ENCODE measurements at places on chromosomes 16 and 17. TPM values are rescaled to one million over a fixed set of nuclear protein-coding genes. Genes with fewer than 3 reads are reported as not detected.
A peak's percentile ranks its signal among the peaks of the same experiment; 100 is the strongest.

Gene OR2C1
- not detected for total RNA-seq

Gene NLRC5
- total RNA-seq: 156 TPM

Gene KRTAP9-2
- total RNA-seq: not detected

Gene GCGR
- not detected for total RNA-seq

Gene CCL18
- not detected for total RNA-seq

Gene P2RX5
- 18.1 TPM for total RNA-seq

Gene C17orf100
- 1.1 TPM for total RNA-seq

Gene EVI2A
- 37.3 TPM for total RNA-seq

Gene RTN4RL1
- 0.09 TPM for total RNA-seq

Gene CMC2
- total RNA-seq: 93.3 TPM

DNA sequence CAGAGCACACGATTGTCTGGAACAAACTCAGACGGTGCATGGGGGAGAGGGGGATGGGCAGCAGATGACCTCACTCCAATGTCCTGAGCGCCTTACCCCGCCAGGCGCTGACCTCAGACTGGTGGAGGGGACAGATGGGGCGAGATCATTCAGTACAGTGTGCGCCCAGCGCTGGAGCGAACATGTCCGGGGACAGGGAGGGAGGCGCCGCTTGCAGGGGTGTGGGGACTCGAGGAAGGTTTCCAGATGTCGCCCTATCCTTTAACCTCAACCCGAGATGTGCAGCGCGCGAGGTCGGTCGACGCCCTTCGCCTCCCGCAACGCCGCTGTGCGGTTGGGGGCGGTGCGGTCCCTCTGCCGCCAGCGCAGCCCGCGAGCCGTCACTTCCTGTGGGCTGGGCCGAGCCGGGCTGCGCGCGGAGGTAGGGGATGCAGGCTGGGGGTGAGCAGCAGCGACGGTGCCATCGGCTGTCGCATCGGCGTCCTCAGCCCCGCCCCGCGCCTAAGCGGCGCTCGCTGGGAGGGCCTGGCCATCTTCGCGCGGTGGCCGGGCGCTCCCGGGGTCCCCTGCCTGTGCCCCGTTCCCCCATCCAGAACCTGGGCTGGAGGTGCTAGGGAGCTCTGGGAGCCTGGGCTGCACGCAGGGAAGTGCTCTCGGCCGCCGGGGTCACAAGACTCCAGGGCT is 5.3 kb upstream of the CDR2L start:
- DNase-seq: peak; percentile 81

GRCh38 chr17:30217054-30217453 is 18.4 kb downstream of the SLC6A4 start:
- no peak for DNase-seq

DNA sequence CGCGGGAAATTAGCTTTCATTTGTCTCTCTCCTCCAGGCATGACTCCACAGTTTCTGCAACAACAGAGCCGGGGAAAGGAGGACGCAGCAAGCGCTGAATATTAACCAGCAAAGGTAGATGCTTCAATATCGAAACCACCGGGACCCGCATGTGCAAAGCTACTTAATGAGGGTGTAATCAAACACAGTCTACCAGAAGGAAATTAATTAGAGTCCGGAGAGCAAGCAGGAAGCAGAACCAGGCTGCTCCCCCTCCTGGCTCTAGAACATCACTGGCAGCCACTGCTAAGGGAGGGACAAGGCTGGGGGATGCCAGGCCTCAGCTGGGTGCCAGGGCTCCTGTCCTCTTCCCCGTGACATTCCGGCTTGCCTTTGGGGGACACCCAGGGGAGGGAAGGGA is 21.7 kb downstream of the LRRC75A start:
- no peak for DNase-seq

- DNase-seq: no peak
Measured at GRCh38 chr17:77437747-77438146, 297.0 kb downstream of the SEC14L1 start.

DNA sequence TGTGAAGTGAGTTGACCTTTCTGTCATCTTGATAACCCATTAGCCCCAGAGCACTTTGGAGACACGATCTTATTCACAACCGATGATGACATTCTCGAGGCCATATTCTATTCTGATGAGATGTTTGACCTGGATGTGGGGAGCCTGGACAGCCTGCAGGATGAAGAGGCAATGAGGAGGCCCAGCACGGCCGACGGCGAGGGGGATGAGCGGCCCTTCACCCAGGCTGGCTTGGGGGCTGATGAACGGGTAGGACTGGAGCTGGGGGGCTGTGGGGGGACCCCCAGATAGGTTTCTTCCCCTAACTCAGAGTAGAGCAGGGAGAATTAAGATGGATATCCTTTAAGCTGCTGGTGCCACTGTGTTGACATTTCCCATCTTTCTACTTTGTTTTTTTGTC is 201.7 kb downstream of the KATNIP start:
- DNase-seq: no peak

DNA sequence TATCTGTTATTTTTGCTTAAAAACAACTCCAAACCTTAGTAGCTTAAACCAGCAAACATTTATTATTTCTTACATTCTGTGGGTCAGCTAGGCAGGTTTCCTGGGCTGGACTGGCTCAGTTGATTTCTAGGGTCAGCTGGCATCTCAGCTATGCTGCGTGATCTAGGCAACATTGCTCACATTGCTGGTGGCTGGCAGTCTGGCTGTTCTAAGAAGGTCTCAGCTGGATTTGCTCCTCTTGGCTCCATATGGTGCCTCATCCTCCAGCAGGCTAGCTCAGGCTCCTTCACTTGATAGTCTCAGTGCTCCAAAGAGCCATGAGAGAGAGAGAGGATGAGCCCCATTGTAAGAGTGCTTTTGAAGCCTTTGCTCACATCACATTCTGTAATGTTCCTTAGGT is 470.6 kb upstream of the CDH5 start:
- DNase-seq: no peak

GRCh38 chr16:28526201-28527099 is 12.3 kb downstream of the NUPR1 start:
- DNase-seq: no peak

DNA sequence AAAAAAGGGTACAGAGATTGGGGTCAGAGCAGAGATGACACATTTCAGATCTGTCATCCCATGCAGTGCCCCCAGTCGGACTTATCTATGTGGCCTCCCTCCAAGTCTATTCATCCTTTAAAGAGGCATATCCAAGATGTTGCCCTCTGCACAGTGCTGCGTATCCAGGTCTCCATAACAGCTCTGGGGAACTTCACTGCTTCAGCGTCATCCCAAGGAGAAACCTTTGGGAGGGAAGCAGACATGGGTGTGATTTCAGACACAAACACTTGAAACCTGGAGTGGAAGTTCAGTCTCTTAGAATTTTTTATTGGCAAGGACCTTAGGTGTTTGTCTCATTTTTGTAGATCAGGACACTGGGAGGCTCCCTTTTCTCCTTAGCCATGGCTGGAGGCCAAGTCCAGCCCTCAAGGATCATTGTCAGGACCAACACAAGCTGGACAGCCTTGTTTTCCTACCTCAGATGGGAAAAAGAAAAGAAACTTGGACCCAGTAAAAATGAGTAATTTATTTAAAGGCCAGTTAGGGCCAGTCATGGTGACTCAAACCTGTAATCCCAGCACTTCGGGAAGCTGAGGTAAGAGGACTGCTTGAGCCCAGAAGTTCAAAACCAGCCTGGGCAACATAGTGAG is 23.9 kb upstream of the NLK start:
- DNase-seq: no peak

- DNase-seq: no peak
Measured at GRCh38 chr17:50134206-50135110, 4.5 kb upstream of the SAMD14 start.

DNA sequence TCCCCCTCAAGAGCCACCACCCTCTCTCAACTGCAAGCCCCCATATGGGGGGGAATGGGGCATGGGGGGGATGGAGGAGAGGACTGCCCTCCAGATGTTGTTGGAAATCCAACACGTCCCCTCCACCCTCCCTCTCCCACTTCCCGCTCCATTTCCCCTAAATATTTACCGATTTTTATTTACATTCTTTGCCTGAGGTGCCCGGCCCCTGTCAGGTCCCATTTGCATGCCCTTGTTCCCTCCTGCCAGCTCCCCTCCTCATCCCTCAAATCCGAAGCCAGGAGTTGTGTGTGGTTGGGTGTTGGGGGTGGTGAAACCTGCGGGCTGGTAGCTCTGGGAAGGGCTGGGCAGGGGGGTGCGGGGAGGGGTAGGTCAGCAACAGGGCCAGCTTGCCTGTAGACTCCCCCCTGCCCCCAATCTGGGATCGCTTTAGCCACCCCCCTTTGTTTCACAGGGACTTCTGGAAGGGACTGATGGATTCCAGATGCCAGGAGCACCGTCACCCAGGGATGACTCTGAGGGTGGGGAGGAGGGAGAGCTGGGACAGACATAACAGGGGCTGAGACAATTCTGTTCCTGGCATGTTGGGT is 39.7 kb upstream of the NGFR start:
- DNase-seq: no peak

GRCh38 chr16:87681981-87682570 is 79.8 kb downstream of the JPH3 start:
- DNase-seq: no peak

DNA sequence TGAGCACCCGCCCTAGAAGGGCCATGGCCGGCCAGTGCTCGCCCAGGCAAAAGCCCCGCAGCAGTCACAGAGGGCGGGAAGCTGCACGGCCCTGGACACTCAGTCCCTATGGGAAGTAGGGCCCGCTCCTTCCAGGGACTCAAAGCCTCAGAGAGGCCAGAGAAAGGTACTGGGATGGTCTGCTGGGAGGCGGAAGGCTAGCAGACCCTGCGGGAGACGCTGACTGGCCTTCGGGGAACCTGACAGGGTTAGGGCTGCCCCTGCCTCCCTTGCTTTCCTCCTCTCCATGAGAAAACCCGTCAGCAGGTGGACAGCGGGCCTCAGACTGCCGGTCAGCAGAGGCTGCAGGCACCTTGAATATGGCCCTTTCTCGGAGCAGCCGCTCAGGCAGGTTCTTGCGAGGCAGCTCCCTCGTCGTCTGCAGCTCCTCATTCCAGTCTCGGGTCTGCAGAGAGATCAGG is 11.5 kb downstream of the CLUH start:
- no peak for DNase-seq
